ENCODE measurements at places on chromosomes 1 and 21. TPM values are rescaled to one million over a fixed set of nuclear protein-coding genes. Genes with fewer than 3 reads are reported as not detected.

VAV3 gene
- 25.8 TPM for total RNA-seq

GRCh38 chr1:39394598-39394997 lies 96.8 kb upstream of the BMP8A start:
- DNase-seq = no peak

DNA sequence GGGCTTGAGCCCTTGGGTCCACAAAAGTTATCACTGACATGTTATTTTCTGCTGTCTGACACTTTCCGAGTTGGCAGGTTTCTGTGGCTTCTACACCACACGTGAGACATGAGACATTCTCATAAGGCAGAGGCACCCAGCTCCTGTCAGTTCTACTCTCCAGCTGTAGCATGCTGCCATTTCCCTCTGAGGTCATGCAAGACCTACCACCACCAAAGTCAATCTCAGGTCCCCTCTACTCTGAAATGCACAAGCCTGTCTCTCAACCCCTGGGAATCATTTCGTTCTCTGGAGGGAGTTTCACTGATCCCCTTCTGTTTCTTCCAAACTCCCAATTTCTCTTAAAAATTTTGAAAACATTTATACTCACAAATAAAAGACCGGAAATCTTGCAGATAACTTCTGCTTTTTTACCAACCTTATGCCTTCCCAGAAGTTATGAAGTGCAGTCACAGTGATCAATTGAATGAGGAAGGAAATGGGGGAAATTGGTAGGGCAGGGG lies 39.5 kb upstream of the CR2 start:
- no peak for DNase-seq

CHI3L2 gene
- total RNA-seq = not detected

DNA sequence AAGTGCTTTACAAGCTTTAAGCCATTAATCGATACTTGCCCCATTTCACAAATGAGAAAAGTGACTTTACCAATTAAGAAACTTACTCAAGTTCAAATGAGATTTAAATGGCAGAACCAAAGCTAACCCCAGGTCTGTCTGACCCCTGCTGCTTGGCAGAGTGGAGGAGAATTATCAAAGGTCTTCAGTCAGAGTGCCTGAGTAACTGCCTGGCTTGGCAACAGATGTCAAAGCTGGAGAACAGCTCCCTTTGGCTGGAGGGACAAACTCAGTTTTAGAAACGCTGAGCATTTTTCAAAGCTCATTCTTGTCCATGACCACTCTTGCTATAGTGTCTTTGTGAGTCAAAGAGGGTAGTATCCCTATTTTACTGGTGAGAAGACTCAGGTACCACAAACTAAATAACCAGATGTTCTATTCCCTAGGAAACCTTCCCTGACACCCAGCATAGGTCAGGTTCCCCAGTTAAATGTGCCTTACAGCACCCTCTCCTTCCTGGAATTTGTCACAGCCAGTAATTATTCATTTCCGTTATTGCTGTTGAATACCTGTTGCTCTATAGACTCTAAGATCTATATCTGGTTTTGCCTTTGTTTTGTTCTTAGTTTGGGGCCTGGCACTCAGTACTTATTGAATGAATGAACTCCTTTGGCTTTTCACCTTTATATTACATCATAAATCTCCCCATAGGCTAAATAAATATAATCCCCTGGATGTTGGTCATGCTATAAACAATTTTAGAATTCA lies 5.0 kb upstream of the BCAR3 start:
- DNase-seq = no peak

- no peak for DNase-seq
These were observed 163.0 kb downstream of the SYT2 start for GRCh38 chr1:202547215-202547614.

- DNase-seq = no peak
These were observed 371.2 kb downstream of the NPHP4 start for GRCh38 chr1:5620997-5621396.

DNA sequence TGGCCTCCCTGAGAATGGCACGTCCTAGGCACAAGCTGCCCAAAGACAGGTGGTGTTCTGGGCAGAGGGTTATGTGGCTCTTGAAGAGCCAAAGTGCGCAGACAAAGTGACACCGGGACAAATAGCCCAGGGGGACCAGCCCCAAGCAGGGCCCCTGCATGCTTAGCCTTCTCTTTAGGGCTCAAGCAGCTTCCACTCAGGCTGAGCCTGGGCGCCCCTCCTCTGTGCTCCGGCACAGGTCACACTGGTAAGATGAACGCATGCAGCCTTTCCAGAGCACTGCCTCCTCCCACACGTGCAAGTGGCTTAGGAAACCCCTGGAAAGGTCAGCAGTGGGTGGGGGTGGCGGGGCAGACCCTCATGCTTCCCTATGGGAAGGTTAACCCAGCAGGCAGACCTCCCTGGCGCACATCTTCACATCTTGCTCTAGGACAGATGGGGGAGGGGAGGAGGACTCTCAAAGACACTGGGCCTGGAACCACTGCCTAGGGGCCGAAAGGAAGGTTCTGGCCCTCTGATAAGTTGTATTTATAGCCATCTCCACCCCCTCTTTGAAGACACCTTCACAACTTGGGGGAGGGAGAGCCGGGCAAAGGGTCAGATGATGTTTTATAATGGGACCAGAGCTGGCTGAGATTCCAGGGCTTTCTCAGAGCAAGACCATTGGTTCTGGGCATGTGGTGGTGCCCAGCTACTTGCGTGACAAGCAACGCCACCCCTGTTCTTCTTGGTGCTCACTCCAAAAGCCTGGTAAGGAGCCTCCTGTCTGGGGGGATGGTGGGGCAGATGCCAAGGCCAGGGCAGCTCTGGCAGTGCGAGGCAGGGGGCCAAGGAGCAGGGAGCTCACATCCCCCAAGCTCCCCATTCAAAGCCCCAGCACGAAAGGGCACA lies 5.5 kb downstream of the KLHL21 start:
- DNase-seq = no peak

- DNase-seq = no peak
These were observed 27.3 kb downstream of the TEX35 start for GRCh38 chr1:178540204-178540603.

GRCh38 chr1:245986404-245987218 lies 520.5 kb downstream of the SMYD3 start:
- no peak for DNase-seq

DNA sequence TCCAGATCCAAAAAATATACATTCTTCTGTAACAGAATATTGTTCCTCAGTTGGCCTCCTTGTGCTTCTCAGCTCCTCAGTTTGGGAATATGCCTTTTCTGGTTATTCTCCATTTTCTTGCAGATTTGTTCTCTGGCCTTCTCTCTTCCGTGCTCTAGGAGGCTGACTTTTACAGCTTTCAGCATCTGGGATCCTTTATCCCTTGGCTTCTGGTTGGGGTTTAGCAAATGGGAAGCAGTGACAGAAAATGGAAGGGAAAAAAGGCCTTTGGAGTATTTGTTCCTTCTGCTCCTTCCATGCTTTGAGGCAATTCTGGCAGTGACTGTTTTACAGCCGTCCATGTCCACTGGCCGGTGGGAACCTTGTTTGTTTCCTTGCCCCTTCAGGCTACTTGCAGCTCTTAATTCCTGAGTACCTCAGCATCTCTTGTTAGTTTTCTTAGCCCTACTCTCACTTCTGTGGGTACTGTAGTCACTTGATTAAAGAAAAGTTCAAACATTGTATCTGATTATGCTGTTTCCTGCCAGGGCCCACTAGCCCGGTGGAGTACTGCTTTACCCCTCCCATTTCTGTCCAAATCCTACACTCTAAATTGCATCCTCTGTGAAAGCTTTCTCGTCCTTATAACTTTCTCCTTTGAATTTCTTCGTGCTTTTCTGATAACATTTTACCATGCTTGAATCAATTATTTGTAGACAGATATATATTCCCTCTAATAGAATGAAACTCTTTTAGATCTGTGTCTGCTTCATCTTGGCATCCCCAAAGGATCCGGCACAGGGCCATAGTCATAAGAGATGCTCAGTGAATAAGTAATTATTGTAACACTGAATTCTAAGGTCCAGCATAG lies 118.2 kb downstream of the OSBPL9 start:
- no peak for DNase-seq

DNA sequence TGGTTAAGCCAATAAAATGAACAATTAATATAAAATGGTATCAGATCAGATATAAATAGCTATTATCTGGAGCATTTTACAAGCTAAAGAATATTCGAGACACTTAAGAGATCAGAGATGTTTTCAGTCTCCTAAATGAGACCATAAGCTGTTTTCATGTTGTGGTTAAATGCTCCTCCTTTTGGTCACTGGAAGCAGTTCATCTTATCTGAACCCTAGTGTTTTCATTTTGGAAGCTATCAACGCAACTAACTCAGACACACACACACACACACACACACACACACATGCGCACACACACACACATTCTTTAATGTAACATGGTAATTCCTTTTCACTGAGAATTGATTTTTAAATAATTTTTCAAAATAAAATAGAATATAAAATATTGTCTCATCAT lies 10.0 kb upstream of the LRRC8C start:
- no peak for DNase-seq

DNA sequence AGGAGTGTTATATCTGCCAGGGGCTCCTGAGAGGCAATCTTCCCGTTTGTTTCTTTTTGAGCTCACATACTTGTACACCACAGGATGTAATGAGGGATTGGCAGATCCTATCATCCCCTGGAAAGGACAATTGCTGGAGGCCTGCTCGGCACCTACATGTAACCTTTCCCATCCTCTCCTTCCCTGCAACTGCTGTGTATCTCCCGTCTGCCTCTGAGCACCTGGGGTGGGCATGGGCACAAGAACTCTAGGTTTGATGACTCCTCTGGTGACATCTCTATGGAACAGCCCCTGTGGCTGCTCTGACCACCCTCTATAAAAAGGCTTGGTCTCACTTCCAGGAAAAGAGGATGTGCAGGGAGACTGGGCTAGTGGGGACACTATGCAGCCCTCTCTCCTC lies 25.0 kb upstream of the SMIM12 start:
- DNase-seq = no peak

DNA sequence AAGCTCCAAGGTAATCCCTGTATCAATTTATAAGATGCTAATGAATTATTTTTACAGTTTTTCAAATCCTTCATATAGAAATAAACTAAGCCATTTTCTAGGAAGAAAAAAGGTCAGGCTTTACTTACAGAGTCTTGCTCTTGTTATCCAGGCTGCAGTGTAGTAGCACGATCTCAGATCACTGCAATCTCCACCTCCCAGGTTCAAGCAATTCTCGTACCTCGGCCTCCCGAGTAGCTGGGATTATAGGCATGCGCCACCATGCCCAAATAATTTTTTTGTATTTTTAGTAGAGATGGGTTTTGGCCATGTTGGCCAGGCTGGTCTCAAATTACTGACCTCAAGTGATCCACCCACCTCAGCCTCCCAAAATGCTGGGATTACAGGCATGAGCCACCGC lies 27.0 kb downstream of the RERE start:
- DNase-seq = no peak

DNA sequence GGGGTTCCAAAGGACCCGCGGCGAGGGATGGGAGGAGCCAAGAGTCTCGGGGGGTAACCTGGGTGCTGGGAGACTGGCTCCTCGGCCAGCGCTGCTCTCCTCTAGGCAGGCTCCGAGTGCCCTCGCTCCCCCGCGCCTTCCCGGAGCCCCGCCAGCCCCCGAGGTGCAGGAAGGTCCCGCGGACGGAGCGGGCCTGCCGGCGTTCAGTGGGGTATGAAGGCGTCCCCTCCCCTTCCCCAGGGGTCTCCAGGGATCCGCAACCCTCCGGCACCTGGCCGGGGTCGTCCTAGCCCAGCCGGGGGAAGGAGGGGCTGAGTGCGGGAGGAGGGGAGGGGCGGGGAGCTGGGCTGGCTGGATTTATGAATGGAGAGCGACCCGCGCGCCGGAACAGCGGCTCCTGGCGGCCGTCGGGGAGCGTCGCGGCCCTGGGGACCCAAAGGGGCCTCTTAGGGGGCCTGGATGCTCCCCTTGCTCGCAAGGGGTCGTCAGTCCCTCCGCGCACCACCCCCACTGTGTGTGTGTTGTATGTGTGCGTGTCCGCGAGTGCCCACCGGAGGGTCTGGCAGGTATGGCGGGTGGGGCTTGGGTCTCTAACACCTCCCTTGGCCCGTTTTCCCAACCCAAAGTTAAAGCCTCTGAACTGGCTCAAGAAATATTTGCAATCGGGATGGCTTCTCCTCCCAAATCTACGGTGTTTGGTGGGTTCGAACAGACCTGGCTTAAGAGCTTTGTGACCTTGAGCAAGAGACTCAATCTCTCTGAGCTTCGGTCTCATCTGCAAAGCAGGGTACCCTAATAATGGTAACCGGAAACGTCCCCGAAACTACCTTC lies 642 bp downstream of the HCRTR1 start:
- DNase-seq = peak; percentile 84

APOBEC4 gene
- total RNA-seq = not detected

GRCh38 chr1:164417016-164417704 lies 141.8 kb upstream of the PBX1 start:
- DNase-seq = no peak

GRCh38 chr21:34967509-34968289 lies 81.4 kb downstream of the RUNX1 start:
- no peak for DNase-seq

DNA sequence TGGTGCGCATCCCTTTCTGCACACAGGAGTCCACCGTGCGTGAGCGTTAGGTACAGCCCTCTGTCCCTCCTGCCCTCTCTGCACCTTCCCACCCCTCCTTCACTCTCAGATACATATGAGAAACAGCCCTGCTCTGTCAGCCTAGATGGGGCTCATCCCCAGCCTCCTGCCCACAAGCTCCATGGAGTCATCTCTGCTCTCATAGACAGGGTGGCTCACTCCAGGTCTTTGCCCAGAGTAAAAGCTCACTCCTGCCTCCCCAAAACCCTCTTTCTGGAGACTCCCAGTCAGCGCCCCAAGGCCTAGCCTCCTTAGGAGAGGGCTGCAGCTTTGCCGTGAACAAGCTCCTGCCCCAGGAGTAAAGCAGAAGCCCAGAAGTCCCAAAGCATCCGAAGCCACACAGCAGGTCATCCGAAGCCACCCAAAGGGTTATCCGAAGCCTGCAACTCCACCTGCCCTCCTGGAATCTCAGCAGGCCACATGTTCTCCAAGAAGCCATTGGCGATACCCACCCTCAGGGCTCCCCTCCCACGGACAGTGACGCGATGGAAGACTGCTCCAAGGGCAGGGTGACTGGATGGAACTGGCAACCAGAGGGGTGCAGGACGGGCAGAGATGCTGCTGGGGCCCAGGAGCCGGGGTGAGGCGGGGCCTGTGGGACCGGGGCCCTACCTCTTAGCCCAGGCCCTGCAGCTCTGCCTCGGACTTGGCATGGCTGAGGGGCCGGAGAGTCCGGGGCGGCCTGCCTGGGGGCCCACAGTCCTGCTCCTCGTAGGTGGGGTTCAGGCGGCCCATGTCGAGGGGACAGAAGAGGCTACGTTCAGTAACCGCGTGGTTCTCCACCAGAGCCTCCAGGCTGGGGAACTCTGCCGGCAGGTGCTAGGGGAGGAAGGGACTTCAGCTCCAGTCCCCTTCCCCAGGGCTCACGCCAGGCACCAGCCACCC lies 3.6 kb upstream of the KIF17 start:
- no peak for DNase-seq

All from glutamatergic neuron (in vitro differentiated cells).